ENCODE measurements at places on chromosomes 6 and 20. TPM values are rescaled to one million over a fixed set of nuclear protein-coding genes. Genes with fewer than 3 reads are reported as not detected.

DNA sequence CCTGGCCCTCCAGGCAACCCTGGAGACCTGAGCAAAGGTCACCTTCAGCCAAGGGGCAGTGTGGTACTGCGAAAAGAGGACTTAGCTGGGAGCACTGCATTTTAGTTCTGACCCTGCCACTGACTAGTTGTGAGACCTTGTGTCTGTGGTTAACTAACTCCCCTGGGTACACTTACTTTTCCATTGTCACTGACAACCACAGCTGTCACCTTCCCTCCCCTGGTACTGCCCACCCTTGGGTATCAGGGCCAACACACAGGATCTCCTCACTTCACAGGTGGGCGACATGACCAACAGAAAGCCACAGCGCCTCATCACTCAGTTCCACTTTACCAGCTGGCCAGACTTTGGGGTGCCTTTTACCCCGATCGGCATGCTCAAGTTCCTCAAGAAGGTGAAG lies 21.6 kb upstream of the GNRH2 start:
- H3K27ac ChIP-seq: peak overlapping the region; percentile 57
- no peaks in the 10 kb centered on the region for H3K36me3 ChIP-seq
- DNase-seq: no peak
- no peaks in the 10 kb centered on the region for H3K27me3 ChIP-seq
- no peak overlapping the region for H3K4me3 ChIP-seq
- H3K4me1 ChIP-seq: peaks cover 22% of the 10 kb centered on the region

Gene PLCB4
- total RNA-seq: 11.6 TPM

Gene APOM
- total RNA-seq: 1.6 TPM

Gene EDEM2
- total RNA-seq: 27.1 TPM

Gene PSORS1C2
- total RNA-seq: not detected

DNA sequence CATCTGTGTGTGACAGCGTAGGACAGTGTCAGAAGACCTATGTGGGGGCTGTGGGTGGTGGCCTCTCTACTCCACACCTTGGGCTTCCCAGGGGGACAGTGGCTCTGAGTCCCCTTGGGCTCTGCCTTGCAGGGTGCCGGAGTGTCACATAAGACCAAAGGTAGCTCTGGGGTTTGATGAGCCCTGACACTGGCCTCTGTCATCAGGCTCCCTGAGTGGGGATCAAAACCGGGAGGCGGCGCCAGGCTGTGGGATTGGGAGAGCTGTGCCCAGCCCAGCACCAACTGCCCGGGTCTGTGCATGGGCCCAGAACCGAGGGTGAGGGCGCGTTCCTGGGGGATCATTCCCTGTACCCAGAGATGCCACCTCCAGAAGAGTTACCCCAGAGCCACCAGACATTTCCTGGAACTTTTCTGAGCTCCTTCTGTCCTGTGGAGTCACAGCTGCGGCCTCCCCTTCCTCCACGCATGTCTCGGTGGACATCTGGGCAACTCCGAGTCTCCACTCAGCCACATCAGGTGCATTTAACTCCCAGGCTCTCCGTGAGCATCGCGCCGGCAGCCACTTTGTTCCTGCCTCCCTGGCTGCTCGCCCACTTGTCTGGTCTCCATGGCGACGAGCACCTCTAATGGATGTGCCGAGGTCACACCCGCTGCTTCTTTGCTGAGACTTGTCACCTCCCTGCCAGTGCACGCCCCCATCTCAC lies 94.7 kb downstream of the TMEM242 start:
- no peaks in the 10 kb centered on the region for H3K27me3 ChIP-seq
- H3K36me3 ChIP-seq: no peaks in the 10 kb centered on the region
- DNase-seq: no peak
- no peak overlapping the region for H3K4me3 ChIP-seq
- no peaks in the 10 kb centered on the region for H3K4me1 ChIP-seq

DNA sequence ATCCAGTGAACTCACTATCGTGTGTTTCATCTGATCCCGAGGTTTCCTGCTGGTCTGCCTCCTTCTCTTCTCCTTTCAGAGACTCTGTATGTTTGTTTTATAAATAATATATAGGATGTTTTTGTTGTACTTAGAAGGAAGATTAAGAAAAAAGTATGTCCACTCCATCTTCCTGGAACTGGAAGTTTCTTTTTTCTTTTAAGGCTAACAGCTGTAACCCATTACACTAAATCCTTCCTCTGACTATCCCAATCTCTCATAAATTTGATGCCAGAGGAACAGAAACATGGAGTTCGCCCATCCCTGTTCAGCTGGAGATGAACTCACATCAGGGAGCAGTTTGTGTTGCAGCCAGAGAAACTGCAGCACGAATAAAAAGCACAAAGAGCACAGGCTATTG lies 20.7 kb downstream of the RIPK1 start:
- no peak overlapping the region for H3K4me3 ChIP-seq
- no peak for DNase-seq
- H3K36me3 ChIP-seq: no peaks in the 10 kb centered on the region

- H3K4me3 ChIP-seq: no peak overlapping the region
- DNase-seq: no peak
- H3K27ac ChIP-seq: no peak overlapping the region
- no peaks in the 10 kb centered on the region for H3K36me3 ChIP-seq
Observed at GRCh38 chr6:137550535-137550934, 56.3 kb upstream of the OLIG3 start.

GRCh38 chr20:45545754-45546453 lies 1.3 kb downstream of the EPPIN start:
- no peaks in the 10 kb centered on the region for H3K4me1 ChIP-seq
- no peak overlapping the region for H3K27ac ChIP-seq
- no peak overlapping the region for H3K4me3 ChIP-seq
- H3K36me3 ChIP-seq: no peaks in the 10 kb centered on the region
- DNase-seq: no peak
- H3K27me3 ChIP-seq: no peaks in the 10 kb centered on the region

Gene PI3
- total RNA-seq: not detected

Gene ANKRD66
- total RNA-seq: not detected

Gene SGK2
- 0.68 TPM for total RNA-seq

- no peaks in the 10 kb centered on the region for H3K27me3 ChIP-seq
- no peaks in the 10 kb centered on the region for H3K36me3 ChIP-seq
- H3K4me3 ChIP-seq: no peak overlapping the region
- peak overlapping the region; percentile 14 for H3K27ac ChIP-seq
- no peaks in the 10 kb centered on the region for H3K4me1 ChIP-seq
- peak; percentile 70 for DNase-seq
Observed at GRCh38 chr20:50366270-50367103, 143.7 kb upstream of the PTPN1 start.

GRCh38 chr6:47237196-47237595 lies 72.5 kb downstream of the TNFRSF21 start:
- no peak for DNase-seq
- H3K4me1 ChIP-seq: peaks cover 4% of the 10 kb centered on the region
- no peaks in the 10 kb centered on the region for H3K36me3 ChIP-seq
- no peak overlapping the region for H3K27ac ChIP-seq
- no peak overlapping the region for H3K4me3 ChIP-seq

- no peaks in the 10 kb centered on the region for H3K36me3 ChIP-seq
- no peaks in the 10 kb centered on the region for H3K4me1 ChIP-seq
Observed at GRCh38 chr6:163301726-163302635, 112.5 kb upstream of the QKI start.

Gene TRIM15
- not detected for total RNA-seq

DNA sequence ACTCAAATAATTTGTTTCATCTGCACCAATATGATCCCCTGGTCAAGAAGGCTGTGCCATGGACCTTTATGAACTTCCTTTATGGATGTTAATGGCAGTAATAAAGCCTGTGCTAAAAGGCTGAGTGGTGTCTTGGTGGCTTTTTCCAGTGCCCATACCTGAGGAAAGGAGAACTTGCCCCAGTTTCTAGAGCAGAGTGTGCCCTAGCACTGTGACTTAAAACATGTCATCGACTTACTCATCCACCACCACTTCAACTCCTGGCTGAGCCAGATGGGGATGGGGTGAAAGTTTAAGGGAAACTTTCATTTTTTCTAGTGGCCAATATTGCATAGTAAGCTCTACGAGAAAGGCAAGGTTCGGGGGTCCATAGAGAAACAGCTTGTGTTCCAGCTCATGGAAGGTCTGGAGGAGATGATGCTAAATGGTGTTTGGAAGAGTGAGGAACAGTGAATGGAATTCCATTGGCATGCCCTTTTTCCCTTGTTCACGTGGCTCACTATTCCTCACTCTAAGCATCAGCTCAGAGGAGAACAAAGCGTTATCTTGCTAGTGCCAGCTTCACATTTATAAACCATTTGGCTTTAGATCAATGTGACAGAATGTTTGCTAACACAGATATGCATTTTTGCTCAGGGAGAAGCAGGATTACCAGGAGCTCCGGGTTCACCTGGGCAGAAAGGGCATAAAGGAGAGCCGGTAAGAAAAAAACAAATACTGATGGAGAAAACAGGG lies 71.2 kb downstream of the COL19A1 start:
- H3K4me3 ChIP-seq: no peak overlapping the region
- DNase-seq: no peak
- no peaks in the 10 kb centered on the region for H3K36me3 ChIP-seq
- H3K27ac ChIP-seq: peak overlapping the region; percentile 28
- no peaks in the 10 kb centered on the region for H3K27me3 ChIP-seq
- no peaks in the 10 kb centered on the region for H3K4me1 ChIP-seq

- H3K27me3 ChIP-seq: no peaks in the 10 kb centered on the region
- no peak overlapping the region for H3K27ac ChIP-seq
- DNase-seq: no peak
- H3K4me3 ChIP-seq: no peak overlapping the region
- H3K36me3 ChIP-seq: no peaks in the 10 kb centered on the region
- H3K4me1 ChIP-seq: no peaks in the 10 kb centered on the region
Observed at GRCh38 chr6:18016698-18017097, 29.3 kb upstream of the KIF13A start.

Gene KCNK17
- total RNA-seq: 0.51 TPM

Gene FAM209B
- 7.6 TPM for total RNA-seq

DNA sequence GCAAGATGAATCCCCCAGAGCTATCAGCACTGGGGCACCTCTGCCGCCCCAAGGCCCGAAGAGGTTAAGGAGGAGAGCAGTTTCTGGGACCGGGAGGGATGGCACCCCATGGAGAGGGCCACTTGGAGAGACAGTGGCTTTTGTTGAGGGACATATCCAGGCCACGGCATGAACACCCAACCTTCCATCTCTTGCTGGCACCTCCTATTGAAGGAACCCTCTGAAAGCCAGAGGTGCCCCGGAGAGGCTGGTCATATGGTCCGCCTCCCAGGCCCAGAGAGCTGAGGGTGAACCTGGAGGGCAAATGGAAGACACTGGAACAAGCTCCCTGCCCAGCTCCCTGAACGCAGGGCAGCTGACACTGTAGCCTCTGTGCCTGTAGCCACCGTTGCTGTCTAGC lies 167.0 kb downstream of the NFATC2 start:
- H3K27ac ChIP-seq: no peak overlapping the region
- no peaks in the 10 kb centered on the region for H3K36me3 ChIP-seq
- DNase-seq: no peak
- H3K27me3 ChIP-seq: no peaks in the 10 kb centered on the region

DNA sequence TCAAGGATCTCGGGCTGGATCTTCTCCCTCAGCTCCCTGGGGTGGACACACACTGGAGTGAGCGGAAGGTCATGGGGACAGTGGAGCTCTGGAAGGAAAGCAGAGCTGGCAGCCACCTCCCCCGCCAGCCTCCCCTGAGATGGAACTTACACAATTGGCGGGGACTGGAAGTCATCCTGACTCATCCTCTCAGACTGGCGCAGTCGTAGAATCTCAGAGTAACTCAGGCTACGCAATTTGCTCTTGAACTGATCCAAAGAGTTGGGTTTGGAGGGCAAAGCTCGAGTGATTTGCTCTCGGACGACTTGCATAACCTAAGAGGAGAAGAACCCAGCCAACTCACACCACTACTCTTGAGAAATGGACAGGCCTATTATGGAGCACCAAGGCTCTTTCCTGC lies 34.8 kb downstream of the ELMO2 start:
- H3K27ac ChIP-seq: no peak overlapping the region
- H3K27me3 ChIP-seq: no peaks in the 10 kb centered on the region
- no peak overlapping the region for H3K4me3 ChIP-seq
- DNase-seq: no peak
- no peaks in the 10 kb centered on the region for H3K4me1 ChIP-seq

Gene BCAS1
- 32.0 TPM for total RNA-seq

Gene TNXB
- total RNA-seq: 29.1 TPM

DNA sequence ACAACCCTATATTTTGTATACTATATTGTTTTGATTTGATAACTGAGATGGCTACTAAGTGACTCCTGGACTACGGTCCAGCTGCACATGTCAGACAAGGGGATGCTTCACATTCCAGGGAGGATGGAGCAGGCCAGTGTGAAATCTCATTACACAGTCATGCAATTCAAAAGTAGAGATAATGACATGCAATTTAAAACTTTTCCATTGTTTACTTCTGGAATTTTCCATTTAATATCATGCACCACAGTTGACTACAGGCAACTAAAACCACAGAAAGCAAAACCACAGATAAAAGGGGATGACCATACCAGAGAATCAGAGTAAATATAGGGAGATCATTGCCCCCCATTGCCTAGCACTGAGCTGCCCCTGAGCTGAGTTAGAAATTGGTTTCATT lies 366.4 kb downstream of the BTBD9 start:
- no peaks in the 10 kb centered on the region for H3K27me3 ChIP-seq
- no peak overlapping the region for H3K27ac ChIP-seq
- H3K36me3 ChIP-seq: no peaks in the 10 kb centered on the region
- no peaks in the 10 kb centered on the region for H3K4me1 ChIP-seq
- DNase-seq: no peak

- H3K4me3 ChIP-seq: no peak overlapping the region
- H3K4me1 ChIP-seq: no peaks in the 10 kb centered on the region
- H3K36me3 ChIP-seq: no peaks in the 10 kb centered on the region
- H3K27me3 ChIP-seq: no peaks in the 10 kb centered on the region
- no peak overlapping the region for H3K27ac ChIP-seq
Observed at GRCh38 chr6:12911427-12911826, 194.9 kb downstream of the PHACTR1 start.

Gene SLC16A10
- total RNA-seq: 11.5 TPM

DNA sequence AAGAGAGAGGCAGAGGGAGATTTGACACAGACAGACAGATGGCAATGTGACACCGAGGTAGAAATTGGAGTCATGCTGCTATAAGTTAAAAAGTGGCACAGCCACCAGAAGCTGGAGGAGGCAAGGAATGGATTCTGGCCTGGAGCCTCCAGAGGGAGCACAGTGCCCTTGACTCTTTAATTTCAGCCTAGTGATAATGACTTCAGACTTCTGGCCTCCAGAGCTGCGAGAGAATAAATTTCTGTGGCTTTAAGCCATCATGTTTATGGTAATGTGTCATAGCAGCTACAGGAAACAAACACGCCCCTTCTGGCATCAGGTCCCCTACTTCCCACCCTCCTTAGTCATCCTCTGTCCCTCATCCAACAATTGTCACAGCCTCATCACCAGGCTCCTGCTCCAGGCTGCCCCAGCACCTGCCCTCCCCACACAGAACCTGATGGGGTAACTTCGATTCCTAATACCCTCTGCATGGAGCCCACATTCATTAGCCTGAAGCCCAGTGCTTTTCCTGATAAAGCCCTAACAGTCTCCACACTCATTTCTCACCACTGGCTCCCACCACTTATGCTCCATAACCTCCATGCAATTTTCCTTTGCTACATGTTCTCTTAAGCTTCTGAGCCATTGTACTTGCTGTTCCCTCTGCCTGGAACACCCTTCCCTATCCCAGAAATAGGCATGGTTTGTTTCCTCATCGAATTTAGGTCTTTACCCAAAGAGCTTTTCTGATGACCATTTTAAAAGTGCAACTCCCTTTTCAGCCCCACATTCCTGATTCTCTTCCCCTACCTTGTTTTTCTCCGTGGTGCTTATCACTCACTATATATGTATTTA lies 69.7 kb upstream of the TOX2 start:
- peaks cover 7% of the 10 kb centered on the region for H3K4me1 ChIP-seq
- no peaks in the 10 kb centered on the region for H3K27me3 ChIP-seq
- H3K36me3 ChIP-seq: no peaks in the 10 kb centered on the region
- no peak overlapping the region for H3K27ac ChIP-seq

Measured in prostate gland (tissue), 2 donors.